ENCODE measurements at places on chromosomes 16 and 17.
A peak's percentile ranks its signal among the peaks of the same experiment; 100 is the strongest.

DNA sequence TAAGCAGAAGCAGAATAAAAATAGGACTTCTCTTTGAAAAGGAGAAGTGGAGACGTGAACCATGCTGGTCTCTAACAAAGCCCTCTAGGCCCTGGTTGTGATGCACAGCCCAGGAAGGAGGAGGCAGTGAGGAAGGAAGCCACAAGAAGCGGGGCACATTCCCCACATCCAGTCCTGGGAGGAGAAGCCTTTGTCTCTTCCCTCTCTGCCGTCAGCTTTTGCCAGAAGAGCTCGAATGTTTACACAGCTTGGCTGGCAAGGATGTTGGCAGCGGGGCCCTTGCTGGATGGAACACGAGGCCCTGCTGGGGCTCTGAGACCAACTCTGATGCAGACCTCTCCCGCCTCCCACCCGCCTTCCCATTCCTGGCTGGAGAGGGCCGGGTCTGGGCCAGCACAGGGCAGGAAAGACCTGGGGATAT lies 91.3 kb downstream of the MAF start:
- no peak for DNase-seq

DNA sequence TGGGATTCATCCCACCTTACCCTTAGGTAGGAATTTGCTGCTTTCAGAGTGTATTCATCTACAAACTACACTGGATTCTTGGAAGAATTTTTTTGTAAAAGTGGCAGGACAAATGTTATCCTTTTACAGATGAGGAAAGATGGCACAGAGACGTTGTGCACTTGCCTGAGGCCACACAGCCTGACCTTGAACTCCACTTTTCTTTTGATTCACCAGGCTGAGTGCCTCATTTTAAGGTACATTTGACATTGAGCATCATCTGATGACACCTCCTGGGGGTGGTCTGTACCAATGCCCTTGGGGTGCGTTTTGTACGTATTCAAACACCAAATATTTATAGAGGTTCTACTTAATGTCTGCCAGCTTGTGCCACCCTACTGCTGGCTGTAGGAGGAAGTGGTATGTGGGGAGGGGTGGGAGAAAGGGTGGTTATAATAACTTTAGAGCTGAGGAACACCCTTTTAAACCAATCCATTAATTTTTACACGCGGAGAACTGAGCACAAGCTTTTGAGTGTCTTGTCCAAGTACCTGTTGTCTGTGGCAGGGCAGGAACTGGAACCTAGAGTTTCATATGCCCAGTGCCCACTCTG lies 29.1 kb downstream of the HS3ST3B1 start:
- DNase-seq: no peak

DNA sequence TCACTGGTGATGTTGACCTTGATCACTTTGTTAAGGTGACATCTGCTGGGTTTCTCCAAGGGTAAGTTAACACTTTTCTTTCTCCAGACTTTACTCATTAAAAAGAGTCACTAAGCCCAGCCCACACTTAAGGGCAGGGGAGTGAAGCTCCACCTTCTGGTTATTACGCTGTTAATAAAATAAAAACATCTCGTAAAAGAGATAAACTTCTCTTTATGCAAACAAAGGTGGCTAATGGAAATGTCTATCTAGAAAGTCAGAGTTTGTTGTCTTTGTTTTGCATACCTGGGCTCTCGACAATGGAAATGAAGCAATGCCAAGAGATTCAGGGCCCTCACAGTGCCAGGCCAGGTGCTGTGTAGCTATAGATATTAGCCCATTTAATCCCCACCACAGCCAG lies 134.4 kb downstream of the ZFHX3 start:
- no peak for DNase-seq

DNA sequence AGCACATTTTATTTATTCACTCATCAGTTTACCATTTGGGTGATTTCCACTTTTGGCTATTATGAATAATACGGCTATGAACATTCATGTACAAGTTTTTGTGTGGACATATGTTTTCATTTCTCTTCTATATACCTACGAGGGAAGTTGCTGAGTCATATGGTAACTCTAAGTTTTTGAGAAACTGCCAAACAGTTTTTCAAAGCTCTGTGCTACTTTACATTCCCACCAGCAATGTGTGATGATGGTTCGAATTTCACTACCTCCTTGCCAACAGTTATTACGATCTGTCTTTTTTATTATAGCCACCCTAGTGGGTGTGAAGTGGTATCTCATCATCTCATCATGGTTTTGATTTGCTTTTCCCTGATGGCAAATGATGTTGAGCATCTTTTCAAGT lies 63.7 kb upstream of the MRTFB start:
- no peak for DNase-seq

- peak; percentile 94 for DNase-seq
These were observed 2.7 kb downstream of the ZFPM1 start for GRCh38 chr16:88455610-88456355.

GRCh38 chr17:71725811-71726210 lies 395.0 kb upstream of the SOX9 start:
- DNase-seq: no peak

All from CD4-positive, alpha-beta T cell treated with Interleukin-2 at 100 ng/mL for 4 hours (primary cell).